Fibroblast of pulmonary artery (primary cell): ENCODE measurements at places on chromosomes 12 and 14.

- no peak for DNase-seq
Observed at GRCh38 chr12:132482771-132483170, 7.2 kb upstream of the FBRSL1 start.

- DNase-seq, result peak; percentile 8
Observed at GRCh38 chr12:43973993-43974392, 138.1 kb downstream of the TMEM117 start.

- peak; percentile 82 for DNase-seq
Observed at GRCh38 chr14:52266179-52266578, 1.3 kb upstream of the PTGDR start.

GRCh38 chr12:125029761-125030358 lies 35.4 kb upstream of the AACS start:
- no peak for DNase-seq

- no peak for DNase-seq
Observed at GRCh38 chr14:57161583-57162234, 107.0 kb downstream of the EXOC5 start.

GRCh38 chr12:8082808-8083100 lies 680 bp downstream of the NECAP1 start:
- no peak for DNase-seq

- DNase-seq, result no peak
Observed at GRCh38 chr12:24821691-24822090, 127.2 kb downstream of the BCAT1 start.

GRCh38 chr12:53998110-53998899 lies 1.7 kb upstream of the HOXC9 start:
- no peak for DNase-seq

DNA sequence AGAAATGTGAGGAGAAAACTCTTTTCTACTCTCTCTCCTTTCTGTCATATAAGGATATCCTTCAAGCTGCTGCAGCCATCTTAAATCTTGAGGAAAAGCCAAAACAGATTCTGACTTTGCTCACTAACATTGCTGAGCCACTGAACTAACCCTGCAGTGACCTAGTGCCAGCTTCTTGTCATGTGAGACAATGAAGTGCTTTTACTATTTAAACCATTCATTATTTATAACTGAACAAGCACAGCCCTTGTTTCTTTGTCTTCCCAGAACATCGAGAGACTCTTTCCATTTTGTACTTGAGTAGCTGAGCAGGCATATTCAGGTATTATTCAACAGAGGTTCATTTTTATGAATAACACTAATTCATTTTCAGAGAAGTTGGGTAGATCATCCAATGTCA lies 455.0 kb upstream of the TMPO start:
- DNase-seq, result no peak

DNA sequence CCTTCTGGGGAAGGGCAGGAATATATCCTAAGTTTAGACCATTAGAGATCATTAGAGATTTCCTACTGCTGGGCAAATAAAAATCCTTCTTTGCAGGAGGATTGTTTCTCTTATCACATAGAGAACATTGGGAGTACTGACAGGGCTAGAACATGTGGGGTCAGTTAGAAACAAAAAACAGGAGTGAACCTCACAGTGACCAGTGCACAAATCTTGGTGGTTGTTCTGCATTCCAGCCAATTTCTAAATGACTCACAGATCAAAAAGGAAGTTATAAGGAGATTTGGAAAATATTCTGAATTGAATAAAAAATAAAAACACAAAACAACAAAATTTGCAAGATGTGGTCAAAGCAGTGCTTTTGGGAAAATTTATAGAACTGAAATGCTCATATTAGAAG lies 118.8 kb downstream of the LLPH start:
- DNase-seq, result peak; percentile 68

DNA sequence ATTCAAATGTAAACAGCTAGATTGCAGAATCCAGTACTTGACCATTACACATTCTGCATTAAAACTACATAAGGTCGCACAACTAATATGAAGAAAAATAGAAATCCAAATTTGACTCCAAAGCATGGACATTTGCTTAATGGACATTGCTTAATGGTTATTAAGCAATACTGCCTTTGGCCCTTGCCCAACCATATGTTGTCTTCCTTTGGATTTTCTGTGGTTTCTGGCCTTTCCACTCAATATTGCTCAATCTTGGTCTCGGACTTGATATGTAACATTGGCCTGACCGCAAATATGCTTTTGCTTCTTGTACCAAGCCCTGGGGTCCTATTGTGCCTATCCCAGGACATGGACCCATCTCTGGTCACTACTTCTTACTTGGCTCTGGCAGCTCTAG lies 67.2 kb downstream of the PTPRR start:
- DNase-seq, result peak; percentile 96
